Sciatic nerve (tissue), 2 donors: ENCODE measurements at places on chromosomes 2 and 18. TPM values are rescaled to one million over a fixed set of nuclear protein-coding genes. Genes with fewer than 3 reads are reported as not detected.

GRCh38 chr2:197168705-197169104 is 141.9 kb downstream of the ANKRD44 start:
- DNase-seq = peak; percentile 76

DNA sequence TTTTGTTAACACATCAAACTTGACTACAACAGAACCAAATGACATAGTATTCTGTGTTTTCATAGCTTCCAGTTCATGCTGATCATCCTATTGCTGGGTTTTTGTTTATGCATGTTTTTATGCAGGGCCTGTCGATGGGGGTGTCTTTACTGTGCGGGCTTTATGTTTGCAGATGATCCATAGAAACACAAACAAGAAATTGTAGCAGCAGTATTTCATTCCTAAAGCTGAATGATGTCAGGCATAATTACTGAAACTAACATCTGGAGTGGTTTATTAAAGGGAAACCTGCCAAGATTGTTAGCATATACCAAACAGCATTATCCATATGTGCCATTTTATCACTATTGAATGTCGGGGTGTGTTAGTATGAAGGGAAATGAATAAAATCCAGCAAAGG is 129.7 kb downstream of the PTPRM start:
- DNase-seq = no peak

GRCh38 chr2:68031542-68032160 is 31.2 kb downstream of the C1D start:
- DNase-seq = no peak

DNA sequence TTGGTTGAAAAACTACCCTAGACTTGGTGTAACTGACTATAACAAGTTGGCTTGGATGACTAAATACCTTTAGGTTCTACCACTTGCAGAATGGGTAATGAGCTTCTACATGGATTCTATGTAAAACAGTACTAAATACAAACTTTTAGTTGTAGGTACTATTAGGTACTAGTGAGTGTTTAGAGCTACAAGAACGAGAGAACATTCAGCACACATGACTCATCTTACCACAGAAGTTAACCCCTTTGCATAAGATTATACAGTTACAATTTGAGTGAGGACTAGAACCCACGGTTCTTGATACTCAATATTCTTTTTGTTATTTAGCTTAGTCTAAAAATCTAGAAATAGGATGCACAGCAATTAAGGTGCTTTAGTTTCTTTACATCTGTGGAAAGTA is 101.7 kb upstream of the TFCP2L1 start:
- no peak for DNase-seq

Gene TM4SF20
- not detected for total RNA-seq
